Tracheal epithelial cell (primary cell): ENCODE measurements at places on chromosomes 4 and X. TPM values are rescaled to one million over a fixed set of nuclear protein-coding genes. Genes with fewer than 3 reads are reported as not detected.

SRPX gene
- 1.9 and 21.7 TPM in 2 replicates for total RNA-seq

ERCC6L gene
- under 0.01 and 0.48 TPM in 2 replicates for total RNA-seq

BEX1 gene
- not detected in 2 replicates for total RNA-seq

HS6ST2 gene
- 5.8 and 16.4 TPM in 2 replicates for total RNA-seq

CHRDL1 gene
- 6.3 TPM in 1 of 2 replicates, not detected in the other for total RNA-seq

TASL gene
- not detected in 2 replicates for total RNA-seq

MUC7 gene
- not detected in 2 replicates for total RNA-seq

GAGE1 gene
- total RNA-seq = not detected in 2 replicates

LARP7 gene
- 13.6 and 14.9 TPM in 2 replicates for total RNA-seq

ADH1C gene
- not detected in 2 replicates for total RNA-seq

FRMPD3 gene
- not detected in 2 replicates for total RNA-seq

CLIC2 gene
- under 0.01 and 1.7 TPM in 2 replicates for total RNA-seq

FGF13 gene
- 1.4 and 3.0 TPM in 2 replicates for total RNA-seq

TMEM35A gene
- total RNA-seq = not detected in 2 replicates

PAK3 gene
- 0.21 and 2.4 TPM in 2 replicates for total RNA-seq

PPEF2 gene
- 0.24 TPM in 1 of 2 replicates, not detected in the other for total RNA-seq

GLRA2 gene
- total RNA-seq = 0.85 TPM in 1 of 2 replicates, not detected in the other

PLAC8 gene
- 0.48 and 2.3 TPM in 2 replicates for total RNA-seq

NHS gene
- 1.3 and 2.2 TPM in 2 replicates for total RNA-seq

XPNPEP2 gene
- total RNA-seq = not detected in 2 replicates

HDAC6 gene
- total RNA-seq = 31.3 and 36.9 TPM in 2 replicates

PCSK1N gene
- 0.21 and 2.9 TPM in 2 replicates for total RNA-seq

ADH4 gene
- total RNA-seq = not detected in 2 replicates

BST1 gene
- 0.96 TPM in 1 of 2 replicates, not detected in the other for total RNA-seq
